ENCODE measurements at places on chromosomes 4 and X. TPM values are rescaled to one million over a fixed set of nuclear protein-coding genes. Genes with fewer than 3 reads are reported as not detected.

The MAGEB2 gene
- not detected for total RNA-seq

DNA sequence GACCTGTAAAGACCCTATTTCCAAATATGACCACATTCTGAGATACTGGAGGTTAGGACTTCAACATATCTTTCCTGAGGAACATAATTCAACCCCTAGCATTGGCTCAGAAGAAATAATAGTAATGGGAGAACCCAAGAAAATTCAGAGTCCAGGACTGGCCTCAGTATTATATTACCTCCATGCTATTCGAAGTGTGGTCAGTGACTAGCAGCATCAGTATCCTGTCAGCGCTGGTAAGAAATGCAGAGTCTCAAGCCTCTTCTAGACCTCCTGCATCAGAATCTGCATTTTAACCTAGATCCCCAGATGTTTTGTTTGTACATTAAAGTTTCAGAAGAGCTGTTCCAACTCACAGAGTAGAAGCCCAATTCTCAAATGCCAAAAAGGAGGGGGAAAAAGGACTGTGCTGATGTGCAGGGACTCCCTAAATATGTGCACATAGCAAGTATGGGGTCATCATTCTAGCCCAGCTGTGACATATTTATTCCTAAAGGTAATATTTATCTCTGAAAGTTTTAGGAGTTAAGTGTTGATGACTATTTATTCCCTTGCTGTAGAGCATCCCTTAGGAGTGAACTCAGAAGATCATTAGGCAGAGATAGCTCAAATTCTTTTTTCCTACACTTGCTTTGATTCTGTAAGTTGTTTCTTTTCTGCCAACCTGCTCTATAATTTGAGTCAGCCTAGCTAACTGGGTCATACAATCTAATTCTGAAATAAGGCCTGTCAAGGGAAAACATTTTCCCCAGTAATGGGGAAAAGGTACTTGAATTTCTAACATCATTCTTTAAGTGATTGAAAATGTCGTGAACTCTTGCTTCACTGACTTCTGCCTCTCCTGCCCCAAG lies 361.9 kb downstream of the ARHGAP24 start:
- DNase-seq, result no peak

GRCh38 chrX:118455013-118455412 lies 40.6 kb upstream of the DOCK11 start:
- no peak for DNase-seq

The CSN1S1 gene
- not detected for total RNA-seq

The SSX1 gene
- total RNA-seq, result not detected

DNA sequence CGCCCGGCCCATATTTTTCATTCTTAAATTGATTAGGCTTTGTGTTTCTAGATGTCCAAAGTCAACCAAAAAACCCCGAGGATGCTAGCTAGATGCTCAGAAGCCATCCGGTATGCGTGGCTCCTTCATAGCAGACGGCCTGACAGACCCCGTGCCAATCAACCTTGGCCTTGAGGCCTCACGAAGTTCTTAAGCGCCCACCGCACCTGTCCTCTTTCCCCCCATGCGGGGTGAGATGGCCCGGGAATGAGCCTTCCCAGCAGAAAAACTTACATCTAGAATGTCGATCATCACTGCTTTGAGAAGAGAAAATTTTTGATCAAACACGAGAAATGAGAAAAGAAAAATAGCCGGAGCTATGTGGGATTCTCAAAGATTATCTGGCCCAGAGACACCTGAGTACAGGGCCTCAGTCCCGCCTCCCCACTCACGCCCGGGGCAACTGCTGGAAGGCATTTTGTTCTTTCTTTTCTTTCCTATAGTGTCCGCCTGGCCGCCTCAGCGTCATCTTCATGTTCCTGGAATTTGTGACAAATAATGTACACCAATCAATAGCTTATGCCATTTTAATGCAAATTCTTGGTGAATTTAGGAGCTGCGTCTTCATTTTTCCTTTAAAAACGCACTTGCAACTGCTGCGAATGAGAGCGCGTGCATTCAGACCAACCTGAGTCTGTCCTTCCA lies 1.6 kb upstream of the NAT8L start:
- no peak for DNase-seq

The PABPC1L2A gene
- total RNA-seq, result not detected

DNA sequence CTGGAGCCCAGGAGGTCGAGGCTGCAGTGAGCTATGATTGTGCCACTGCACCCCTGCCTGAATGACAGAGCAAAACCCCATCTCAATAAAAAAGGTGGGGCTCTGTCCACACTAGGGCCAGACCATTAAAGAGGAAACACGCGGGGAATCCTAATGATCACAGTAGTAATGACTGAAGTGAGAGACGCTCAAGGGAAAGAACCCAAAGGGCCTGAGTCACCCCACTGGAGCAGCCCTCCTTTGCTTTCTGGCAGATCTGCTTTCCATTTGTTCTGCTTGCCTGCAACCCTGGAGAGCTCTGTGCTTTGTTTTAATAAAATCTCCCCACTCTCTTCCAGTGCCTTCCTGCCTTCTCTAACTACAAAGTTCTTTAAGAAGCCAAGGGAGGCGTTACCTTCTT lies 5.0 kb downstream of the TFDP3 start:
- no peak for DNase-seq

DNA sequence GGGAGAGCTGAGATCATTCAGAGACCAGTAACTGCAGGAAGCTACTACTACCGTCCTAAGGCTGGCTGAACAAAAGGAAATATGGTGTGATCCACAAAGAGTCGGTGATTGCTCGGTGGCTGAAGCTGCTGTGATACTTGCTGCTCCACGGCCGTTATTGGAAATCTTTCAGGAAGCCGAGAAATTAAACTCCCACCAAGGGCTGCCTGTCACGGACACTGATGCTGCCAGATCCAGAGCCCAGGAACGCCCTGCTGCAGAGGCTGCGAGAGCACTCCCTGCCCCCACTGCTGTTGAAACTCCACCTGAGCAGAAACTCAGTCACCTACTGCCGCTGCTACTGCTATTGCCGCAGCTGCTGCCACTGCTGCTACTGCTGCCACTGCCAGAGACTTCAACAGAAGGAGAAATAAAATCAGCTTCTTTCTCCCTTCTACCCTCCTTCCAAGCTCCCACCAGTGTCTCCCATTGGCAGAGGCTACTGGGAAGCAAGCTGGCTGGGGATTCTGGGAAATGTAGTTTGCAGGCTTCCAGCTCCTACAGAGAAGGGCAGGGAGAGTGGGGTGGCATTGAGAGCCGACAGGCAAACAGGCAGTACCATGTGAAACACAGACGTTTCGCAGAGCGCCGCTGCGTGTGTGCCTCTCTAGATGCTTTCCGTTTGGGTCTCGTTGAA lies 126.0 kb upstream of the ENPP6 start:
- peak; percentile 68 for DNase-seq

GRCh38 chr4:85724791-85725563 lies 250.0 kb downstream of the ARHGAP24 start:
- no peak for DNase-seq

GRCh38 chr4:136793848-136794247 lies 738.4 kb downstream of the PCDH18 start:
- DNase-seq, result no peak

DNA sequence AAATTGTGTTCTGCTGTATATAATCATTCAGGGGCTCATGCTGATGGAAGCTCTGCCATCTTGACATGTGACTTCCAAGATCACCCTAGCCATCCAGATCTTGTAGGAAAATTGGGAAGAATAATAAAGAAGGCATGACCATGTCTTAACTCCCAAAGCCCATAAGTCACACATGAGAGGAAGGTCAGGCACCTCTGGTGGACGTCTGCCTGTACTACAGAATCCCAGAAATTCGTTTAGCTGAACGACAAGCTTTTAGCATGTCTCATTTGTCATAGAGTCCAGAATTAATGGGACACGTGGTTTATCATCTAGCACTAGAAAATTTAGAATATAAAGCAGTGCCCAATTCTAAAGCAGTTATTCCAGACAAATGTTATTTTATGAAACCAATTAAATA lies 212.7 kb downstream of the CENPC start:
- DNase-seq, result peak; percentile 6

- DNase-seq, result no peak
These were observed 668.5 kb downstream of the PCDH18 start for GRCh38 chr4:136863756-136864155.

GRCh38 chr4:45927641-45928040 lies 196.2 kb downstream of the GABRG1 start:
- no peak for DNase-seq

GRCh38 chr4:2942532-2943363 lies 20.5 kb downstream of the NOP14 start:
- peak; percentile 47 for DNase-seq

GRCh38 chr4:7519638-7520376 lies 85.1 kb upstream of the PSAPL1 start:
- no peak for DNase-seq

DNA sequence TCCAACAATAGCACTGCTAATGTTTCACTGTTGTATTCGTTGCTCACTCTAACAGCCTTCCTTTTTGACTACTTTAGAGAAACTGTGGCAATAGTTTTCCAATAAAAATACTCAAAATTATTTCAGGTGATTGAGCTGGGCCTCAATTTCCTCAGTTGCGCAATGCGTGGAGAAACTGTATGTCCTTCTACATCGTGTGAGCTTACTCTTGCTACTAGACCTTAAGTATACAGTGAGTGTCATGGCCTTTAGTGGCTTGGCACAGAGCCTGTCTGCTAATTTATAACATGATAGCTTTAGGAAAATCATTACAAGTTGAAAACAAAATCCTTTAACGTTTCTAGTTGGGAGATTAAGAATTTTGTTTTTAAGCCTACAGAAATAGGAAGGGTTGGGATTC lies 114.5 kb downstream of the COL4A6 start:
- no peak for DNase-seq

The SERTM2 gene
- not detected for total RNA-seq

GRCh38 chr4:182492423-182492822 lies 249.2 kb downstream of the TENM3 start:
- no peak for DNase-seq

- DNase-seq, result no peak
These were observed 452.9 kb downstream of the SPRY1 start for GRCh38 chr4:123849495-123849894.

DNA sequence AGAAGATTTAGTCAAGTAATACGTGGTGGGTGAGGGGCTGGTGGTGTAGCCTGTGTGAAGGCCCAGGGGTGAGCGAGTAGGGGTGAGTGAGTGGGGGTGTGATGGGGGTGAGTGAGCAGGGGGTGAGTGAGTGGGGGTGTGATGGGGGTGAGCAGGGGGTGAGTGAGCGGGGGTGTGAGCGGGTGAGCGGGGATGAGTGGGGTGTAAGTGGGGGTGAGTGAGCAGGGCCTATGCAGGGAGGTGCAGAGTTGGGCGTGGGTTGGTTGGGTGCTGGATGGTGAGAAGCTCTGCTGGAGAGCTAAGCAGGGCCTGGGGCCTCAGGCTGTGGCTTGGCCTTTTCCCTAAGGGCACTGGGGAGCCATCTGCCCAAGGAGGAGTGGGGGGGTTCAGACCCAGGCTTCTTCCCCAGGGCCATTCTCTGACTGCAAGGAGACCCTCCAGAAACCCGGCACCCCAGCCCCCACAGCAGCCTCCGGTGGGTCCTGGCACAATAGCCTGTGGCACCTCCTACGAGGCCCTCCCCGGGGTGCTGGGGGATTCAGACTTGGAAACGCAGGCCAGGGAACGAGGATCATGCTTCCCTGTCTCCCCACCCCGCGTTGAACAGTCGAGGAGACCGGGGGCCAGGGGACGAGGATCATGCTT lies 30.4 kb downstream of the SH3TC1 start:
- DNase-seq, result peak; percentile 48

The TMEM271 gene
- total RNA-seq, result not detected

The SORCS2 gene
- total RNA-seq, result 0.04 TPM

DNA sequence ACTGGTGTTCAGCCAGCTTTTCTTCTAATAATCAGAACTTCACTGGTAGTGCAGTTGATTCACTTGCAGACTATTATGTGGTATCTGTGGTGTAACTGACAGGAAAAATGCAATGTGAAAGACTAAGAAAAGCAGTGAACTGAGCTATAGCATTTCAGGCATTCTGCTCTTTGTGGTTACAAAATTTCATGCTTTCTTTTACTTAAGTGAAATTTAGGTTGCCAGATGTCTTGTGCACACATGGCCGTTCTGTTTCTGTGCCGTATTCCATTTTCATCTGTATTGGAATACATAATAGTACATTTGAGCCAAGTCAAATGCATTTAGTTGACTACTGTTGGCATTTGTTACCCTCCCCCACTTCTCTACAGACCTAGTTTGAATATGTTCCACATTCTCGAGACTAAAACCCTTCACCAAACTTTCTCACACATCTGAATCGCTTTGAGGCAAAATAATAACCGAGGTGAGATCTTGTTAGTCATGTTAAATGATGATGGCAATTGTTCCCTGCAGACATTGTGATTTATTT lies 8.2 kb downstream of the RTL3 start:
- no peak for DNase-seq

- no peak for DNase-seq
These were observed 58.3 kb upstream of the PRKX start for GRCh38 chrX:3771766-3772165.

The RIBC1 gene
- total RNA-seq, result 0.46 TPM

The SPON2 gene
- total RNA-seq, result 8.5 TPM

The GPR34 gene
- 0.12 TPM for total RNA-seq

DNA sequence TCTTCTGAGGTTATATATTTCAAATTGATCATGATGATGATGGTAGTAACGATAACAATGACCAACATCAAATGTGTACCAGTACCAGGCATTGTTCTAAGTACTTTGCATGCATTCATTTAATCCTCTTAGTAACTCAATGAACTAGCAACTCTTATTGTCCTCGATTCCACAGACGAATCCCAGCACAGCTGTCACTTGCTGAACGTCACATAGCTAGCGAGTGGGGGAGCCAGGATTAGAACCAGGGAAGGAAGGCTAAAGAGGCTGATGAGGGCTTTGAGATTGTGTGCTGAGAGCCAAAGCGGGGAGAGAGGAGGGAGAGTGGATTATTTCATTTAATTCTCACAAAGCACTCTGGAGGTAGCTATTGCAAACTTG lies 103.6 kb downstream of the PHOX2B start:
- no peak for DNase-seq

DNA sequence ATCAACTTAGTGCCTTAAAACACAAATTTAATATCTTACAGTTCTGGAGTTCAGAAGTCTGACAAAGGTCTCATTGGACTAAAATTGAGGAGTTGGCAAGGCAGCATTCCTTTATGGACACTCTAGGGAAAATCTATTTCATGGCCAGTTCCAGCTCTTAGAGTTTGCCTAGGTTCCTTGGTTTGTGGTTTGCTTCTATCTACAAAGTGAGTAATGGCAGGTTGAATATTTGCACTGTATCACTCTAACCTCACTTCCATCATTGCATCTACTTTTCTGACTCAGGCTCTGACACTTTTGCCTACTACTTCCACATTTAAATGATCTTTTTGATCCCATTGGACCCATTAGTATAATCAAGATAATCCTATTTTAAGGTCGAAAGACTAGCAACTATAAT lies 64.7 kb upstream of the PCDH10 start:
- no peak for DNase-seq

- DNase-seq, result peak; percentile 30
These were observed 36.5 kb downstream of the TXLNG start for GRCh38 chrX:16822723-16823122.

GRCh38 chr4:53676402-53676871 lies 85.2 kb upstream of the LNX1 start:
- DNase-seq, result no peak

The NSG1 gene
- 4.1 TPM for total RNA-seq

GRCh38 chrX:46325312-46325877 lies 219.8 kb downstream of the ZNF674 start:
- DNase-seq, result peak; percentile 78

Measured in activated CD4-positive, alpha-beta T cell treated with anti-CD3 and anti-CD28 coated beads for 36 hours (primary cell).